ENCODE measurements at places on chromosomes 5 and 9. TPM values are rescaled to one million over a fixed set of nuclear protein-coding genes. Genes with fewer than 3 reads are reported as not detected.

- H3K27ac ChIP-seq = no peak overlapping the region
- H3K4me3 ChIP-seq = no peak overlapping the region
- no peaks in the 10 kb centered on the region for H3K27me3 ChIP-seq
Observed at GRCh38 chr9:85067792-85068191, 398.3 kb downstream of the NTRK2 start.

The TIGD6 gene
- 9.4 TPM for total RNA-seq

The ERGIC1 gene
- 216 TPM for total RNA-seq

The SLC4A9 gene
- total RNA-seq = not detected

GRCh38 chr5:102781786-102782185 lies 26.7 kb downstream of the PAM start:
- H3K4me1 ChIP-seq = peaks cover 39% of the 10 kb centered on the region
- no peak for DNase-seq
- no peaks in the 10 kb centered on the region for H3K36me3 ChIP-seq
- no peak overlapping the region for H3K27ac ChIP-seq

DNA sequence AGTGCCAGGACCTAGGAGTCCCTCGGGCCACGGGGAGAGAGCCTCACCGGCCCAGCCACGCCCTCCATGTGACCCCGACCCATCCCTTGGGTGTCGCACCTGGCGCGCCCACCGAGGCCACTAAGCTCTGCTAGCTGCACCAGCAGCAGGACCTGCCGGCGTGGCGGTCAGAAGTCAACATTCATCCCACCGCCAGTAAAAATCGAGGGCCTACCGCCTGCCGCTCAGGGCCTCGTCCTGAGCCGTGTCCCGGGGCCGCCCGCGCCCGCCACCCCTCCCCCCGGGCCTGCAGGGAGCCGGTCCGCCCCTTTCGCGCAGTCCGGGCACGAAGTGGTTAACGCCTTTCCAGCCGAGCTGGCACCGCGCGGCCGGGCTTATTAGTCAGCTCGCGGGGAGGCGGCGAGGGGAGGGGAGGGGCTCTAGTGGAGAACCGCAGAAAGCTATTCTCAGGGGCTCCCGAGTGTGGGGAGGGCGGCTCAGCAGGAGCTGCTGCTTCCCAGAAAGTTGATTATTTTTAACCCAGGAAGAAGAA lies 124.4 kb downstream of the C9orf50 start:
- no peaks in the 10 kb centered on the region for H3K36me3 ChIP-seq
- H3K27me3 ChIP-seq = no peaks in the 10 kb centered on the region
- peaks cover 35% of the 10 kb centered on the region for H3K4me1 ChIP-seq
- DNase-seq = peak; percentile 96
- peak overlapping the region; percentile 79 for H3K4me3 ChIP-seq

The DBH gene
- total RNA-seq = 11.5 TPM

- peaks cover 2% of the 10 kb centered on the region for H3K4me1 ChIP-seq
- H3K36me3 ChIP-seq = no peaks in the 10 kb centered on the region
- H3K4me3 ChIP-seq = no peak overlapping the region
- H3K27me3 ChIP-seq = no peaks in the 10 kb centered on the region
- no peak overlapping the region for H3K27ac ChIP-seq
Observed at GRCh38 chr5:152164860-152165259, 240.2 kb upstream of the GLRA1 start.

DNA sequence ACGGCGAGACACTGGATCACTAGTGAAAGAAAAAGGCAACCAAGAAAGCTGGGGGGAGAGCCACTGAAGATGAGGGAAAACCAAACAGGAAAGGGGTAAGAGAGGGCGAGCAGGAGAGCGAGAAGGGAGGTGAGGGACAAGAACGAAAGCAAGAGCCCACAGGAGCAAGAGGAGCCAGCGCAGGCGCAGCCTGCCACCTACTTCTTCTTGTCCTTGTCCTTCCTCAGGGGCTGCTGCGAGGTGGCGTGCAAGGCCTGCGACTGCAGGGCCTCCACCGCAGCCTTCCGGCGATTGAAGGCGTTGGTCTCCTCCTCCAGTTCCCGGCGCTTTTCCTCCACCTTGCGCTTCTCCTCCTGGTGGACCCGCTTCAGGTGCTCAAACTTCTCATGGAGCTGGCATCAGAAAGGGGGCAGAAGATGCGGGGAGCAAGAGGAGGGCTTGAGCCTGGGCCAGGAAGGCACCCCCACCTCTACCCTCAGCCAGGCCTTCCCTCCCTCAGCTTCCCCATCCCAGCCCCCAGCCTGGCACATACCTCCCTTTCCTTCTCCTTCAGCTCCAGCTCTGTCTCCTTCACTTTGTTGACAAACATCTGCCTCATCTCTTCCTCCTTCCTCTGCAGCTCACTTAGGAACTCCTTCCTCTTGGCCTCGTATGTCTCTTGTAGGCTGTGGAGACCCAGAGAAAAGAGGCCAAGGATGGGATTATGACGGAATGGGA lies 13.5 kb downstream of the CCNI2 start:
- no peak overlapping the region for H3K27ac ChIP-seq
- no peak for DNase-seq
- H3K27me3 ChIP-seq = no peaks in the 10 kb centered on the region
- H3K4me1 ChIP-seq = no peaks in the 10 kb centered on the region
- no peak overlapping the region for H3K4me3 ChIP-seq

Data from adrenal gland (tissue), 19 donors.